ENCODE measurements at places on chromosomes 6 and 20.

GRCh38 chr6:397056-397455 lies 5.5 kb downstream of the IRF4 start:
- DNase-seq, result no peak

- no peak for DNase-seq
These were observed 395.7 kb downstream of the ZFAND3 start for GRCh38 chr6:38215225-38215624.

DNA sequence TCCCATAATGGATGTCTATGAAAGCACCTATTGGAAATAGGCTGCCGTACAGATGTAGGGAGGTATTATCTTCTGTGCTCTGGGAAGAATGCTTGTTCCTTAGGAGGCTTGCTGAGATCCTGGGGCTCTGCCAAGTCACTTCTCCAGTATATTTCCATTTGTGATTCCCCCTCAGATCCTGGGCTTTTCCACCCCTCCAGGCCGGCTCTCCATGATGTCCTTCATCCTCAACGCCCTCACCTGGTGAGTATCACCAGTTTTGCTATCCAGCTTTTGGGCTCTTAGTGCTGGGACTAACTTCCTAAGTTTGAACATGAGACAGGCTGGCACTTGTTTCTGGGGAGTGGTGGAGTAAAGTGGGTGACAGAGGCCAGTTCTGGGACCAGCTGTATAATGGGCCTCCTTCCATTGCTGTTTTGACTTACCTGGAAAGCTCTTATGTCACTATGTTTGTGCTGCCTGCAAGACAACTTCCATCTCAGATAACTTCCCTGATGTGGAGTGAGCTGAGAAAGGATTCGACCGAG lies 2.6 kb downstream of the SYS1 start:
- DNase-seq, result no peak

GRCh38 chr20:44457016-44457415 lies 18.7 kb upstream of the TTPAL start:
- no peak for DNase-seq

- DNase-seq, result no peak
These were observed 551.3 kb upstream of the EPHA7 start for GRCh38 chr6:93970684-93971083.

DNA sequence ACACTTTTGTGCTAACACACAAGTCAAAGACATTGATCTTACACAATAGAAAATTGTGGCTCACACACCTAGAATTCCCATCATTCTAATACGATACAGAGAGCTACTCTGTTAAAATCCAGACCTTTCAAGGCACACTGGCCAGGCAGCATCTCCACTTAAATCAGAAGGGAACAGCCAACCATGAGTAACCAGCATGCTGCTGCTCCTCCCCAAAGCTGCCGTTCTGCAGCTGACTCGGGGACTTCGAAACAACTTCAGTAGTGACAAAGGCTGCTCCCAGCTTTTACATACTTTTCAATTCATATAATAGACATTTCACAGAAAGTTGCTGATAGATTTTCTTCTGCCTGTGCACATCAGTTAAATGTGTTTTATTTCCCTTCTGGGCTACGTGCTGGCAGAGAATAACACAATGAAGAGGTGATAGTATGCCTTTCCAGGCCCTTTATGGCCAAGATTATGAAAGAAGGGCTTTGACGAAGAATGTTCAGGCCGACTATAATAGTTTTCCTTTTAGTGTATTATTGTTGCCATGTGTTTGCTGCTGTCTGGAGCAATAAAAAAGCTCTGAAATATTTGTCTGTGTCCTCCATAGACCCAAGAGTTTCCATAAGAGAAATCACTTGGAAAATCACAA lies 159.0 kb downstream of the GMDS start:
- DNase-seq, result no peak

GRCh38 chr6:20542927-20543602 lies 8.8 kb downstream of the CDKAL1 start:
- no peak for DNase-seq

DNA sequence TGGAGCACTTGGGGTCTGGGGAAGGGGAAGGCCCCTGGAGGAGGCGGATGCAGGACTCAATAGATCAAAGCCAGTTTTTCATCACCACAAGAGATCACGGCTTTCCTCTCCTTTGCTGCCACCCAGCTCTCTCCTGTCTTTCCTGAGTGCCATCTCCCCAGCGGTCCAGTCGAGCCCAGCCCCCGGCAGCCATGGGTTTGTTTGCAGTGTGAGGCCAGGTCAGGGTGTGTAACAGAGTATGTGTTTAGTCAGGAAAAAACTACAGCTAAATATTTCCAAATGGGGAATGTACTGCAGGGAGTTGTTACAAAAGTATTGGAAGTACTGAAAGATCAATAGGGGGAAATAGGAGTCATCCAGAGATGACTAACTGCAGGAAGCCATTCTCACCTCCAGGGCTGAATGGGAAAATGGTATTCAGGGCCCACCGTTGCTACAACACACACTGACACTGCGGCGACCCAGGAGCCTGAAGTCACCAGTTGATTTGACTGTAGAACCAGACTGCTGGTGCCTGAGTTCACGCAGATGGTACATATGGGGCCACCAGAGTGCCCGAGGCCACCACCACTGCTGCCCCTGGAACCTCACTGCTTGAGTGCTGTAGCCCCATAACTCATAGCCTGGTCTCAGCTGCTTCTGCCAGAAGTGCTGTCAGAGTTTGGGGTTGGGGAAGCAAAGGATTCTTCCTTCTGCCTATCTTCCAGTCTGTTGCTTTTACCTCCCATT lies 23.6 kb upstream of the FANCE start:
- DNase-seq, result no peak

- DNase-seq, result no peak
These were observed 86.5 kb downstream of the ATRN start for GRCh38 chr20:3557237-3557785.

DNA sequence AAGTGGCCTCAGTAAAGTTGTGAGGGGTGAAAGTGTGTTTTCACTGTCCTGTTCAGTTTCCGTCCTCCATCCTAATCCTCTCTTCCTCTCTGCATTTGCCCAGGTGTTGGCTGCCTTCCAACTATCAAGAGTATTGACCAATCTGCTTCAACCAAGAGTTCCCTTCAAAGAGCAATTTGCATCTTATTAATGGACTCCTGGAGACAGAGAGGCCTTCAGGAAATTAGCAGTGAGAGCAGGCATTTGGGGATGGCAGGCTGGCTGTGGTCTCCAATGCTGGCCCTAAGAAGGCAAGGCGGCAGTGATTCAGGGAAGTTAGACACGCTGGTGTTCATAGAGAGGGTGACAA lies 77.2 kb downstream of the GPR6 start:
- no peak for DNase-seq

DNA sequence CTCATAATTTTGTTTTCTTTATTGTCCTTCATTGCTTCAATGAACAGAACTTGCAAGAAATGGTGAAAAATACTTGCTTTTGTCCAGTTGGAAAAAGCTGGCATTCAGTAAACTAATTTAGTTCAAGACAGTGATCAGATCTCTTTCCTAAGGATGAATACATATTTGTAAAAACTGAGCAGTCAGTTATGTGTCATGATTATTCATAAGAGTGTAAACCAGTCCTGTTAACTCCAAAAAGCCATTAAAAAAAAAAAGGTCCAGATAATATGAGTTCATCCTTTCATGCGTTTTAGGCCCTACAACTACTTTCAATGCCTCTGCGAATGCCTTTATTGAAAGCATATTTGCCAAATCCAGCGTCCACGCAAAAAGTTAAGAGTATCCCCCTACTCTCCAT lies 609 bp downstream of the PGM3 start:
- no peak for DNase-seq

DNA sequence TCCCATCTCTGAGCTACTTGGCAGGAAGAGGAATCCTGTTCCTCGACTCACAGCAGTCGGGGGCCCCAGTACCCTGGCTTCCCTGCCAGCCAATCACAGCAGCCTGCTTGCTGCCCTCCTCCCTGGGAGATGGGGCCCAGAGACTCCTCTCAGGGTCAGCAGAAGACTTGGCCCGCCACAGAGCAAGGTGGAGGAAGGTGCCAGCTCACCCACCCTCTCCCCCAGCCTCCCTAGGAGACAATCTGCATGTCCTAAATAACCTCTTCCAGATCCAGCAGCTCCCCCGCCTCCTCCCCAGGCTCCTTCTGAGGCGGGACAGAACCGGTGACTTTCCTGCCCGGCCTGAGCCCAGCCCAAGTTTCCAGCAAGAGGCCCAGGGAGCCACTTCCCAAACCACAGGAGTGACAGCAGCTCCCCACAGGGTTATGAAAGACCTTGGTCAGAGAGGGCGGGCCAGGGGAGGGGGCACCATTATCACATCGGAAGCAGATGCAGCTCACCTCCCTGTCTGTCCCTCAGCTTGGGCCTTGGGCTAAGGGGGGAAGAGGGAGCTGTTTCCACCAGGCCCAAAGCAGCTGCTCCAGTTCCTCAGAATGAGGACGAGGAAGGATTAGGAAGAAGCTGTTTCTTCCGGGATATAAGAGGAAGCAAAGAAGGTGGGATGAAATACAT lies 2.3 kb downstream of the CCND3 start:
- DNase-seq, result no peak

DNA sequence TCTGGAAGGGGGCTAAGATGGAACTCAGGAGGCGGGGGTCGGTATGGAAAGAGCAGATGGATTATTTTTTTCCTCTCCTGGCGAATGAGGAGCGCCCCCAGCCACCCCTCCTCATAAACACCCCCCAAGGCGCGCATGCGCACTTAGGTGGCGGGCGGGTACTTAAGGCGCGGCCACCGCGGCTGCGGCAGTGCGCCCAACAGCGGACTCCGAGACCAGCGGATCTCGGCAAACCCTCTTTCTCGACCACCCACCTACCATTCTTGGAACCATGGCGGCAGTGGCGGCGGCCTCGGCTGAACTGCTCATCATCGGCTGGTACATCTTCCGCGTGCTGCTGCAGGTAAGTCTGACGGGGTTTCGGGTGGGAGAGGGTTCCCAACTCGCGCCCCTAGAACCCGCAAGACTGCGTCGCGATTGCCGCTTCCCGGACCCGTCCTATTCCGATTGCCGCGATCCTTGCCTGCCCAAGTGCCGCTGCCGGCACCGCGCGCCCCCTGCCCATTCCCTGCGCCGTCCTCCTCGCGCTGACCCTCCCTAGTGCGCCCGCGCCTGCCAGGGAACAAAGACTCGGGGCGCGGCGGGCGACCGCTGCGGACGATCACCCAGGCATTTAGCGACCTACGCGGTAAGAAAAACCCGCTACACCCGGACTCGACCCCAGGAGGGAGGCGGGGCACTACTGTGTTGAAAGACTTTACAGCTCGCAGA lies at the start of gene NNAT:
NNAT (plus strand) TSS at position 190 of the 711 bp plus-strand sequence; CDS start at position 272, 82 bp downstream.
- DNase-seq, result peak; percentile 11

DNA sequence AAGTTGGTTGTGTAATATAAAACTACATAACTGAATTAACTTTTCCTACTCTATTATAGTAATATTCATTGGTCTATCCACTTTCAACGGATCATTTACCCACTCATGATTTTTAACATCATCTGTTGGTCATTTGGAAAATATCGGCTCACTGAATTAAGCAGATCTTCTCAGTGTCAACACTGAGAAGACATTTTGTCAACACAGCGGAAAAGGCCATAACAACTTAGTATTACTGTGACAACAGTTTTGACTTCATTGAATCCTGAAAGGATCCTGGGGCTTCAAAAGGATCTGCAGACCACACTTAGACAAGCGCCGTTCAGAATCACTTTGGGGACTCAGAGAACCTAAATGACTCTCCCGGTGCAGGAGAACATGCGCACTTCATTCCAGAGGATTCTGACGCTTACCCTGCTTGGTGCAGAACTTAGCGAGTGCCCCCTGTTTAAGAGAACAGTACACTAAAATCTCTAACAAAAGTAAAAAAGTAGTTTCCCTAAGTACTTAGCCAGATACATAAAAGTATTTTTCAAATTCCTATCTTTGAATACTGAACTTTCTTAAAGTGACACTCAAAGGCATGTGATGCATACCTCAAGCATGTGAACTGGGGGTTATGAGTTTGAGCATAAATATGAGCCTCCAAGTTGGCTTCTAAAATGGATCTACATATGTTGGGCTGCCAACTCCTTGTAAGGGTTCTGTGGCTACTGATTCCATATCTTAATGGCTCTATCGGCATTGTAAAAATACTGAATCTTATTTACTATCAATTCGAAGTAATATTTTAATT lies 4.0 kb downstream of the ZBTB2 start:
- DNase-seq, result no peak

GRCh38 chr6:97586344-97586743 lies 303.3 kb upstream of the MMS22L start:
- DNase-seq, result no peak

- no peak for DNase-seq
These were observed 320.8 kb downstream of the SOX4 start for GRCh38 chr6:21914121-21914973.

DNA sequence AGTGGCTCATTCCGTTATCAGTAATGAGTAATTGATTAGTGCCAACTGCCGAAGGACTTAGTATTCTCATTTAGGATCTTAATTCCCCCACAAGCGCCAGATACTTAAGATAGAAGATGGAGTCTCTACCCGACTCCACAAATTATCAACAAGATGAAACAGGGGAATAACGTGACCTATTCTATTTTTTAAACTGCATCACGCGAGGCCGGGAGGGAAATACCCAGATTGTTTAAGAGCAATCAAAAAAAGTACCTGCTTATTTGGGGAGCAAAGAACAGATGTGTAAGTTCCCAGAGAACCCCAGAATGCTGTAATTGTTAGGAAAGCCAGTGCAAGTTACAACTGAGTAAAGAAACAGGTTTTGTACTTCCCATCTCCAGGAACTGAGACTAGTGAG lies 1.1 kb upstream of the MAP3K5 start:
- no peak for DNase-seq

DNA sequence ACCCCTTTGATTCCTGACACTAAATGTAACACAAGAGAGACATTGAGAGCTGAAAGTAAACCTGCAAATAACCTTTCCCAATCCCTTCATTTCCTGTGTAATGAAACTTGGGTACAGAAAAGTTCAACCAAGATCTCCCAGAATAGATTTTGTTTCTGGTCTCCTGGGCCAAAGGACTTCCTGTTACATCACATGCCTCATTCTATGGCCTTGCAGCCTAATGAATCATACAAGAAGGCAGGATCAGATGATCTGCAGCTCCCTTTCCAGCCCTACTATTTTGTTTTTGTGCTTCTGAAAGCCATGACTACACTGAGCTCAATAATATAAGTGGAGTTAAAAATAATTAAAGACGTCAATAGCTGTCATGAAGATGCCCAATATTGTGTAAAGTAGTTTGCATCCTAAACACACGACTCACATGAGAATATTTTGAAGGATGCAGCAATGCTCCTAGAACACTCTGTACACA lies 73.4 kb upstream of the NOX3 start:
- no peak for DNase-seq

GRCh38 chr6:45759472-45759810 lies 256.2 kb downstream of the CLIC5 start:
- DNase-seq, result no peak
